ENCODE measurements at places on chromosomes 16 and 17.

DNA sequence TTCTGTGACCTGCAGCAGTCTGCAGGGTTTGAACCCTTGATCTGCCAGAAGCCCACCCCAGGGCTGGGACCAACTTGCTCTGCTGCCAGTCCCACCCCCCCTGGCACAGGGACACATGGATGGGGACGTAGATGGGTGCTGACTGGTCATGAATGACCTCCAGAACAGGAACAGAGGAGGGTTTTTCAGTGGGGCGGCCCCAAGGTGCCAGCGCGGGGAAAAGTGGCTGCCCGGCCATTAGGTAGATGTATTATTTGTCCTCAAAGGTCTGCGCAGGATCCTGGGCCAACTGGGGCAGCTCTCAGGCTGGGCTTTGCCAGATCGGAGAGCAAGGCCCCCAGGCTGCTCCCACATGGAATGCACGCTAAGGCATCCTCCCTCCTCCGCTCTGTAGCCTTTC, 265.2 kb upstream of the TNRC6C start:
- no peak for DNase-seq

GRCh38 chr16:11004973-11005610, 60.7 kb downstream of the CLEC16A start:
- no peak for DNase-seq

GRCh38 chr17:43901861-43902589, 5.3 kb downstream of the MPP2 start:
- no peak for DNase-seq

- DNase-seq, result no peak
These were observed 120.9 kb upstream of the HS3ST2 start for GRCh38 chr16:22692916-22693637.

- no peak for DNase-seq
These were observed 385.9 kb downstream of the CPPED1 start for GRCh38 chr16:12417815-12418211.

GRCh38 chr17:82152114-82152513, 54.1 kb upstream of the FASN start:
- no peak for DNase-seq

GRCh38 chr17:77280304-77281121, 139.7 kb downstream of the SEC14L1 start:
- peak; percentile 40 for DNase-seq

DNA sequence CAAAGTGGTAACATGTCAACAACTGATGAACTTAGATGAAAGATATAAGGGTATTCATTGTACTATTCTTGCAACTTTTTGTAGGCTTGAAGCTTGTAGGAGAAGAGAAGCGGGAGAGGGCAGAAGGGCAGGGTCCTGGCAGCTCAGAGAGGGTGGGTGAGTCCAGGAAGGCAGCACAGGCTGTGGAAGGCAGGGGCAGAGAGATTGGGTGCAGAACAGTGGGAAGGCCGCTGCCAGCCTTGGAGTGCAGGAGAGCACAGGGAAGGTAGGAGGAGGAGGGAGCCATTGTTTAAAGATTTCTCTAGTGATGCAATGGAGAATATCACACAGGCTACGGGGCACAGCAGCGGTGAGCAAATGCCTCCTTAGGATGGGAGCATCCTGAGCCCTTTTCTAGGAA, 104.3 kb downstream of the N4BP1 start:
- no peak for DNase-seq

GRCh38 chr17:8922451-8922850, 43.1 kb downstream of the PIK3R5 start:
- DNase-seq, result peak; percentile 19

GRCh38 chr17:39271546-39271945, 45.8 kb upstream of the STAC2 start:
- no peak for DNase-seq
